ENCODE measurements at places on chromosomes 12 and 14.

DNA sequence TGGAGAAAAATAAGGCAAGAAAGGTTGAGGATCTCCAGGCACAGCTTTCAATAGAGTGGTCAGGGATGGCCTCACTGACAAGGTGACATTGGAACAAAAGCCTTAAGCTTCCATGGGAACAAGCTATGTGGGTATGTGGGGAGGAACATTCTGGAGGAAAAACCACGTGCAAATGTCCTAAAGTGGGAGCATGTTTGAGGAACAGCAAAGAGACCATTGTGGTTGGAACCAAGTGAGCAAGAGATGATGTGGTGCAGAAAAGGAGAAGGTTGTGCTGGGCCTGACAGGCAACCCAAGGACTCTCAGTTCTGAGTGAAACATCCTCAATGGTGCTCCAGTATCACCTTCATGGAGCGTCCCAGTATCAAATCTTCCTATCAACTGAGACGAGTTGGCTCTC, 184.0 kb downstream of the CAND1 start:
- no peak for DNase-seq

GRCh38 chr12:118038137-118038536, 21.6 kb downstream of the RFC5 start:
- peak; percentile 74 for DNase-seq

DNA sequence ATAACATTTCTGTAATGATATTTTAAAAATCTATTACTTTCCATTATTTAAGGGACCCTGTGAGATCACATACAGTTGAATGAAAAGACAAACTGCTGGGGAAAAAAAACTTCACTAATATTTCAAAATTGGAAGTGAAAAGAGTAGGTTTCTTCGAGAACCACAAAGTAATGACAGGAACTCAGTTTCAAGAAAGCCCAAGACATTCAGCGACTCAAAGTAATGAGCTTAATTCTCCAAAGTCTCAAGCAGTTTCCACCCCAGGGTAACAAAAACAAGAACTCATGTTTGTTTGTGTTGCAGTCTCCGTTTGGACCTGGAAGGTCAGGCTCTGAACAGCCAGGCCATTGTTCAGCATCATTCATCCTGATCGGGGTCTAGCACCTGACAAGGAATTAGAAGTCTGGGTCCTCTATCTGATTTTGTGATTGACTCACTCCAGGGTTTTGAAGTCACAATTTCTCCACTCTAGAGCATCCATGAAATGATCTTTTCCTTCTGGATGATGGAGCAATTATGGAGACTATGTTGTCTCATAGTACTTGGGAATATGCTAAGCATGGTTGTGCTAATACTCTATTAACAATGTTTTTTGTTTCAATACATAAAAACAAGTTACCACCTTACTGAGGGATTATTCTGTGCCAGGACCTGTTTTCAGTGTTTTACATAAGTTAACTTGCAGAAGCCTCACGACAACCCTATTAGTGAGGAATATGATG, 126.9 kb downstream of the SLC25A21 start:
- DNase-seq: no peak

DNA sequence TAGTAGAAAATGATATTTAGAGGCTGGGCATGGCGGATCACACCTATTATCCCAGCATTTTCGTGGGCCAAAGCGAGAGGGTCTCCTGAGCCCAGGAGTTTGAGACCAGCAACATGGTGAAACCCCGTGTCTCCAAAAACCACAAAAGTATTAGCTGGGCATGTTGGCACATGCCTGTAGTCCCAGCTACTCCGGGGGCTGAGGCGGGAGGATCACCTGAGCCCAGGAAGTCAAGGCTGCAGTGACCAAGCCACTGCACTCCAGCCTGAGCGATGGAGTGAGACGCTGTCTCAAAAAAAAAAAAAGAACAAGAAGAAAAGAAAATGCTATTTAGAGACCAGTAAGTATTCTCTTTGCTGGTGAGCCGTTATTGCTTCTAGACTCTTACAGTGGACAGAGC, 79.2 kb upstream of the MDM1 start:
- no peak for DNase-seq

DNA sequence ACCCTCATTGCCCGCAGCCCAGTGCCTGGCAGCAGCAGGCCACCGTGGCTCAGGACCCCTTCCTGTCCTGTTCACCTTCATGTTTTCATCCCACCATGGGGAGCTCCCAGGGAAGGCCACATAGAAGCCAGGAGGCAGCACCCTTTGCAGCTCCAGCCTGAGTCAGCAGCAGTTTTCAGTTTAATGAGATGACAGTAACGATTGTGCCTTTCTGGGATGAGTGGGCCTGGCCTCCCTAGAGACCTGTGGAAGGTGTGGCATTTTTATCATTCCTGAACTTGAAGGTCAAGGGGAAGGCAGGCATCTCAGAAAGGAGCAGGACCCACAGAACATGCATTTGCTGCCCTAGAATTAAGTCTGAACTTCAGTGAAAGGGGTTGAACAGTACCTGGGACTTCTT, 532.8 kb downstream of the FUT8 start:
- no peak for DNase-seq

DNA sequence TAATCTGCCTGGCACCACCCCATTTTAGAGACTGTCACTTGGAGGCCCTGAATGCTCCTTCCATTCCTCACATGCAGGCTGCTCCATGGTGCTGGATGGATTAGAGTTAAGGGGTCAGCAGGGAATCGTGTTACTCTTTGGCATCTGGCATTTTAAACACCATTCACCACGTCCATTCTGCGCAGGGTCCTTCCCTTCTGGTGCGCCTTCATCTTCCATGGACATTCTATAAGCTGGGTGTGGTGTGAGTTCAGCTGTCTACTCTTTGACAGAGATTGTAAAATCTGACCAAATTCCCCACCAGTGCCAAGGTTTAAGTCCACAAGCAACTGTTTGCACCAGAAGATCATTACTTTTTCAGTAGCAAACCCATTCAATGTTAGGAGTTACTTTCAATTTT, 47.8 kb downstream of the GIT2 start:
- no peak for DNase-seq

DNA sequence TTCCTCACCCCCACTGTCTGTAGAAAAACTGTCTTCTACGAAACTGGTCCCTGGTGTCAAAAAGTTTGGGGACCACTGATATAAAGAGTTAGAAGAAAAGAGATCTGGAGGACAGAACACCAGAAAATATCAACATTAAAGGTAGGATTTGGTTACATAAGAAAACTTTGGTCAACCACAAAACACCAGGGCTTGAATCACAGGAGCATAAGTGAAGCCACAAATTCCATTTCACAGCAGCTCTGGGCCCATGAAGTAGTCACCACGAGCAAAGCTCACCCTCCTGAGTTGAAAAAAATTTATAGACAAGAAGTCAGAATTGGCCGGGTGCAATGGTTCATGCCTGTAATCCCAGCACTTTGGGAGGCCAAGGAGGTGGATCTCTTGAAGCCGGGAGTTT, 19.4 kb downstream of the RALGAPA1 start:
- DNase-seq: no peak
